ENCODE measurements at places on chromosomes 2 and 18. TPM values are rescaled to one million over a fixed set of nuclear protein-coding genes. Genes with fewer than 3 reads are reported as not detected.

DNA sequence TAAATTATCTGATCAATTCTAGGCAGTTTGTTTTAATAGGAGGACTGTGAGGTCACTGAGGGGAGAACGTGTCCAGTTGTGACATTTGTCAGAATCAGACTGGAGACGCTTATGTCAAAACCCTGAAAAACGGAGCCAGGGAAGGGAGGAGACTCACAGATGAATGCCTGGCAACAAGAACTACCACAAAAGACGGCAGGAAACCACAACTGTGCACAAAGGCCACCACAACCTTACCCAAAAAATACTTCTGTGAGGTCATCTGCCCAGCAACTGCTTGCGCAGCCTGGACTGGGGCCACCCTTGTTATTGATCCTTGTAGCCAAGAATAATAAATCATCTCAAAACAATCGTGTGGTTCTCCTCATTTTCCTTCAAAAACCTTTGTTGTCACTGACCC, 173.0 kb upstream of the ALKAL2 start:
- no peak overlapping the region for H3K27ac ChIP-seq
- no peak overlapping the region for H3K4me3 ChIP-seq
- no peak for DNase-seq
- H3K27me3 ChIP-seq, result no peaks in the 10 kb centered on the region
- H3K4me1 ChIP-seq, result no peaks in the 10 kb centered on the region

GRCh38 chr2:62672601-62673000, 32.9 kb upstream of the EHBP1 start:
- H3K4me3 ChIP-seq, result no peak overlapping the region
- H3K27ac ChIP-seq, result no peak overlapping the region
- H3K36me3 ChIP-seq, result no peaks in the 10 kb centered on the region
- no peaks in the 10 kb centered on the region for H3K27me3 ChIP-seq

- no peaks in the 10 kb centered on the region for H3K4me1 ChIP-seq
- H3K4me3 ChIP-seq, result no peak overlapping the region
- H3K27ac ChIP-seq, result no peak overlapping the region
Observed at GRCh38 chr2:45191976-45192375, 182.7 kb upstream of the SIX2 start.

- H3K27ac ChIP-seq, result no peak overlapping the region
- no peaks in the 10 kb centered on the region for H3K36me3 ChIP-seq
- no peaks in the 10 kb centered on the region for H3K4me1 ChIP-seq
- H3K4me3 ChIP-seq, result no peak overlapping the region
Observed at GRCh38 chr2:73260338-73260984, 23.8 kb downstream of the FBXO41 start.

Gene DNAH6
- total RNA-seq, result 1.8 TPM

- DNase-seq, result no peak
- no peaks in the 10 kb centered on the region for H3K4me1 ChIP-seq
- H3K27me3 ChIP-seq, result no peaks in the 10 kb centered on the region
- H3K4me3 ChIP-seq, result no peak overlapping the region
Observed at GRCh38 chr18:25737710-25738311, 352.6 kb downstream of the SS18 start.

Gene ATG16L1
- 32.1 TPM for total RNA-seq

GRCh38 chr2:7053650-7054265, 136.5 kb downstream of the RNF144A start:
- no peaks in the 10 kb centered on the region for H3K36me3 ChIP-seq
- H3K27me3 ChIP-seq, result no peaks in the 10 kb centered on the region
- H3K27ac ChIP-seq, result no peak overlapping the region
- H3K4me1 ChIP-seq, result no peaks in the 10 kb centered on the region

Gene ZNF519
- 2.8 TPM for total RNA-seq

DNA sequence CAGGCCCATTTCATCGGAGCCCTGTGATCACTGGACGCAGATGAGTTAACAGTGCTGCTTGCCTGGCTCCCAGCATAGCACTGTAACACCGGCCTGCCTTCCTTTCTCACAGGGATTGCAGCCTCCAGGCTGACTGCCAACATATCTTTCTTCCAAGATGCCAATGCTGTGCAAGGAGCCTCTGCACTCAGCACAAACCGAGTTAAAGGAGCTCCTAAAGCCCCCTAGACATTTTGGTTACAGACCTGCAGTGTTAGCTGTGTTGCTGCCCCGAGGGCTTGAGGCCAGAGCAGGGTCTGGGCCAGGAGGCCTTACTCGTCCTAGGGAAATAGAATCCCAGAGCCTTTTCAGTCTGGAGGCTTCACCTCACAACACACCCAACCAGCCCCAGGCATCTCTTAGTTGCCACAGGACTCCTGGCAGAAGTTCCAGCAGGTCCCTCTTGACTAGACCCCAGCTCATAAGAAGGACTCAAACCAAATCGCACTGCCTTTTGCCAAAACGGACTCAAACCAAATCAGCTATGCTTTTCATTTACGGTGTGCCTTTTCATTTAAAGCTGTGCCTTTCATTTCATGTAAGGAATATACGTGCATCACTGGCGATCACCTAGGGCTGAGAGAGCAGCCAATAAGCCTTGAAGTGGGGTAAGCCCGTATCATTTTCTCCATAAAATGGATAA, 58.4 kb upstream of the EML4 start:
- no peaks in the 10 kb centered on the region for H3K27me3 ChIP-seq
- no peak for DNase-seq
- peaks cover under 1% of the 10 kb centered on the region for H3K4me1 ChIP-seq
- no peak overlapping the region for H3K4me3 ChIP-seq
- no peaks in the 10 kb centered on the region for H3K36me3 ChIP-seq

DNA sequence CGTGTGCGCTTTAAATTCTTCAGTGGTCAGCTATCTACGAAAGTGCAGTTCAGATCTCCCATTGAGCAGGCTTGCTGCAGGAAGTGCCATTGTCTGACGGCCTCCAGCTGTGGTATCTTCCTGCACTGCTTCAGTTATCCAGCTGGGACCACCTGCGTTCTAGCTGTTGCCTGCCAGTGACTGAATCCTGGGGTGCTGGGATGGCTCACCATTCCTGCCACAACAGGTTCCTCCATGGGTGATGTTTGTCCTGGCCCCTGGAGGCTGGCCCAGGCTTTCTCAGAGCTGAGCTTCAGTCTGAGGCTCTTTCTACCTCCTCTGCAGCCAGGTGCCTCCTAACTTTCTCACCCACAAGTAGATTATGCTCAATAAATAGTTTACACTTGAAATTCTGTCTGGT, 498.5 kb upstream of the HS6ST1 start:
- no peak overlapping the region for H3K27ac ChIP-seq
- no peaks in the 10 kb centered on the region for H3K36me3 ChIP-seq
- DNase-seq, result no peak
- no peak overlapping the region for H3K4me3 ChIP-seq

- no peak overlapping the region for H3K4me3 ChIP-seq
- H3K4me1 ChIP-seq, result no peaks in the 10 kb centered on the region
- no peak for DNase-seq
- no peaks in the 10 kb centered on the region for H3K36me3 ChIP-seq
- no peaks in the 10 kb centered on the region for H3K27me3 ChIP-seq
- no peak overlapping the region for H3K27ac ChIP-seq
Observed at GRCh38 chr2:64295326-64296139, 151.3 kb upstream of the PELI1 start.

DNA sequence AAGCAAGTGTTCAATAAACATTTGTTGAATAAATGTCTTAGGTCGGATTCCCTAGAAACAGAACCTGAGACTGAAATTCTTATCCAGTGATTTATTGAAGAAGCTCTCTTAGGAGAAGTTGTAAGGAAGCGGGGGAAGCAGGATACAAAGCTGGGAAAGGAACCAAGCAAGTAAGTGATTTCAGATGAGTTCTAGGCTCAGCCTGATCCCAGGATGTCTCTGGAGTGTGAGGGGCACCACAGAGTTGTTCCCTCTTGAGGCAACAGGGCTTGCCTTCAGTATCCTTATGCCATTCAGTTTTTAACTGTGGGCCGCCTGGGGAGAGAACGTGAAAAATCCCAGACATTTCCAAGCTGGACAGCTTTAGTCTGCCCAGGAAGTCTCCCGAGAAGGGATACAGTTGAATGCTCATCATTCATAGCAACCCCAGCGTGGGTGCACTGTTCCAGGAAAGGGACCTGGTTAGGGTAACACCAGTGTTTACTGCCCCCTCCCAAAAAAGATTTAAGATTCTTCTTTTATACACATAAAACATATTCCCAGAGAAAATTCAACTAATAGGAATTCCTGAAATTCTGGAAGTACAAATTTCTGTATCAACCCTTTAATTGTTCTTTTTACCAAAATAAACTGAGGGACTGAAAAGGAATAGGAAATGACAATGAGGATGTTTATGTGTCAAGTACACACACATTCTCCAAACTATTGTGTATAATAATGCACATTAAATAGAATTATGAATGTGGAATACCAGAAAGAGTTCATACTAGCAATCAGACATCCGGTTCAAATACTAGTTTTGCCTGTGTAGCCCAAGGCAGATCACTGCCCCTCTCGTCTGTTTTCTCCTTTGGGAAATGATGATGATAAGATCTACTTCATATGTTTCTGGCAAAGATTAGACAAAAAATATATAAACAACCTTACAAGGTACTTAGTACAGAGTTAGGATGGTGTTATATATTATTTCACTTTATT, 592.1 kb upstream of the CDH2 start:
- no peak overlapping the region for H3K4me3 ChIP-seq
- H3K36me3 ChIP-seq, result no peaks in the 10 kb centered on the region
- no peak for DNase-seq
- H3K27me3 ChIP-seq, result no peaks in the 10 kb centered on the region

DNA sequence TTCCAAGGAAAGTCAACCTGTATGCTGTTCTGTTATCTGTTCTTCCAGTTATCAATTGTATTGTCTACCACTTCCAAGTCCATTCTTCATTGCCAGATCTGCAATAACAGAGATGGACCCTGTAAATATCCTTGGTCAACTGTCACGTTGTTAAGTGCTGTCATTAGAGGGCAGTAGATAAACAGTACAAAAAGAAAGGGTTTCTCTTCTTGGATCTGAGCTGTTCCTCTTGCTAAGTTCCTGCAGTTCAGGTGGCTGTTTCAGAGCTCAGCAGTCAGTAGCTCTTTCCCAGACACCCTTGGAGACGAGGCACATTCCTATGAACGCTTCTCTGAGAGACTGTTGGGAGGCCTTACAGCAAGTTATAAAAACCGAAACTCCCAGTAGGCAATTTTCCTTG, 957.1 kb upstream of the CHAC2 start:
- H3K4me3 ChIP-seq, result no peak overlapping the region
- H3K36me3 ChIP-seq, result no peaks in the 10 kb centered on the region
- H3K27ac ChIP-seq, result no peak overlapping the region
- no peaks in the 10 kb centered on the region for H3K27me3 ChIP-seq

Measured in colonic mucosa (tissue), 4 donors.